ENCODE measurements at places on chromosomes 12 and 14.

- DNase-seq: no peak
These were observed 18.5 kb upstream of the PCNX1 start for GRCh38 chr14:70888681-70889175.

- DNase-seq: no peak
These were observed 3.0 kb upstream of the C1RL start for GRCh38 chr12:7112041-7112440.

DNA sequence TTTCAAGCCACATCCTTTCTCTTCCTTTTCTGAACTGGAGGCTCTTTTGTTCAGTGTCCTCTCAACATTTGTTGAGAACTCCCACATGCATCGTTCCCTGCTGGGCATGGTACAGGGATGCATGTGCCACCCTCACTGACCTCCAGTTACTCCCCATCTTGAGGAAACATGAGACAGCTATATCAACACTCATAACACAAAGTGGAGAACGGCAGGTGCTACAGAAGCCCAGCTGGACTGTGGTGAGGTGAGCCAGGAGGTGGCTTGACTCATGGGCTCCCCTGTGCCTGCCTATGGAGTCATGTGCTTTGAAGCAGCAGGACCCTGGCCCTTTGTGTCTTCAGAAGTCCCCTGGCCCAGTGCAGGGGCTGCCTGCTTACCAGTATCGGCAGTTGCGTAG is 9.7 kb downstream of the MYH6 start:
- DNase-seq: no peak

GRCh38 chr14:42710071-42710470 is 1103.4 kb downstream of the LRFN5 start:
- no peak for DNase-seq

DNA sequence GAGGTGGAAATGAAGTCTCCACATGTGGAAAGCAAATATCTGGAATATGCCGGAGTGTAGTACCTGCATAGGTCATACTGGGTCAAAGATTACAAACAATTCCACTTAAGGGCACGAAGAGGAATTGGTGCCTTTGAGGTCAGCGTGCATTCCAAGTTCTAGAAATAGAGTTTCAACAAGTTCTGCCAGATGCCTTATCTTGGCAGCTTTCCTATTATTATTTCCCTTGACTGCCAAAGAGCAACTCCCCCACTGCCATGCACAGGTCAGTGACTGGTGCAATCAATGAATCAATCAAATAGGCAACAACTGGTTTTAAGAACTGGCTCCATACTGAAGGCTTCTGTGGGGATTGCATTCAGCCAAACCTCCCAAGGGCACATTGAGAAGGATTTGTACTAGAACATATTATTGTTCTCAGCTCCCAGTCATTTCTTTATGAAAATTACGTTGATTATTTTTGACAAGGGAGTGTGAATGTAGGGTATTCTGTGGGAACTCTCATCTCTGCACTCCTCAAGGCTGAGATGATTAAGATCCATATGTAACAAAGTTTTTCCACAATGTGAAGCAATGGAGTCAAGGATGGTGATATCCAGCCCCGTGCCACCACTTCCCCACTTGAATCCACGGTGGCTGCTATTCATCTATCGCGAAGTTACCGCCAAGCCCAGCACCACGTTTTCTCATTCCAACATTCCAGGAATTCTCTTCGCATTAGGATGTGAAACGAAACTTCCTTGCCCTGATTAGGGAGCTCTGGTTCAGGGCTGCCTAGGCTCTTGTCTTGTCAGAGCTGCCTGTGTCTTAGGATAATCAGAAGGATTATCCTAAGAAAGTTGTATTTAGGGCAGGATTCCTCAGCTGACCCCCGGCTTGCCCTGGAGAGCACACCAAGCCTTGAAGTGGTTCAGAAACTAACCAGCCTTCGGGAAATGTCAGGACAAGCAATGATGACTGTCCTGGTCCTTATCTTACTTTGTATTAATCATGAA is 115.1 kb upstream of the PCED1B start:
- no peak for DNase-seq

- DNase-seq: no peak
These were observed 325.9 kb upstream of the LRFN5 start for GRCh38 chr14:41280745-41281144.

All from D341Med (cell line).